Stimulated activated CD4-positive, alpha-beta T cell treated with anti-CD3 and anti-CD28 coated beads, Interleukin-4, amount 100 ng/mL, for 1 hour (primary cell): ENCODE measurements at places on chromosomes 16 and 17.

DNA sequence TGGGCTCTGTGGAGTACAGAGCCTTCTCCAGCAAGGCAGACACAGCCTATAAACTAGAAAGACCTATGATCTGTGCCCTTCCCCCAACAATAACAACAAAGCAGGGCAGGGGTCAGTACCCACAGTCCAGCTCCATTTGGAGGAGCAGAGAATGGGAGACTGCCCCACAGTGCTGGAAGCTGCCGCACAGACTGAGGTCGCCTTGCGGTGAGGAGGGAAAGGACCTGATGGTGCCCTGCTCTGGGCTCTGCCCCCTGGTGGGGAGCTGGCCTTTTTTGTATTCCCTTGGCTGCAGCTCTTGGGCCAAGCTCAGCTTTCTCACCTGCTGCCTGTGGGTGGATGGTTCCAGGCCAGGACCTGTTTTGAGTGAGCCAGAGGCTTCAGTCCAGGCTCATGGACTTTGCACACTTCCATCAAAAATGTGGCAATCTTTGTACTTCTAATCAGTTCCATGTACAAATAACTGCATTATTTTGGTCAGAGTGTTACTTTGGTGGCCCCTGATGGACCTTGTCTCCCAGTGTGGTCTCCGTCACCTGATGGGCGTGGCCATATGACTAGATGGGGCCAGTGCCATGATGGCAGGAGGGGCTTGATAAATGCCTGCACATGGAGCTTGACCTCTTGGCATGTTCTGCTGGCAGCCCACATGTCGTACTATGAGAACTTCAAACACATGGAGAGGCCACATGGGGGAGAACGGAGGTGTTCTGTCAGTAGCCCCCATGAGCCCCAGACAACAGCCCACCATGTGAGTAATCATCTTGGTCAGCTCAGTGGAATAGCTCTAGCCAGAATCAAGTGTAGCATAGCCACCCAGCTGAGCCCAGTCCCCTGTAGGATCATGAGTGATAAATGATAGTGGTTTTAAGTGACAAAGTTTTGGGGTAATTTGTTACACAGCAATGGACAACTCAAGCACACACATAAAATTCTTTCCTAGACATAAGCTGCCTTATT, 24.2 kb downstream of the B9D1 start:
- peak; percentile 65 for DNase-seq

DNA sequence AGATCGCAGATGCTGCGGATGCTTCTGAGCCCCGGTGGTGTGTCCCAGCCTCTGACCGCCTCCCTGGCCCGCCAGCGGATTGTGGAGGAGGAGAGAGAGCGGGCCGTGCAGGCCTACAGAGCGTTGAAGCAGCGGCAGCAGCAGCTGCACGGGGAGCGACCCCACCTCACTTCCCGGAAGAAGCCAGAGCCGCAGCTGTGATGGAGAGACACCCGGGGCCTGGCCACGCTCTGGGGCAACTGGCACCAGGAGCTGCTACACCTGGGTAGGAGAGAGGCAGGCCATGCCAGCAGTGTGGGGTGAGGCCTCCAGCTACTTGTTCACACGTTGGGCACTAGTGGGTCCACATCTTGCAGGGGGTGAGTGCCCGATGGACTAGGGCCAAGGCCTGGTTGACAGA, 6.0 kb downstream of the CCDC137 start:
- DNase-seq = no peak

DNA sequence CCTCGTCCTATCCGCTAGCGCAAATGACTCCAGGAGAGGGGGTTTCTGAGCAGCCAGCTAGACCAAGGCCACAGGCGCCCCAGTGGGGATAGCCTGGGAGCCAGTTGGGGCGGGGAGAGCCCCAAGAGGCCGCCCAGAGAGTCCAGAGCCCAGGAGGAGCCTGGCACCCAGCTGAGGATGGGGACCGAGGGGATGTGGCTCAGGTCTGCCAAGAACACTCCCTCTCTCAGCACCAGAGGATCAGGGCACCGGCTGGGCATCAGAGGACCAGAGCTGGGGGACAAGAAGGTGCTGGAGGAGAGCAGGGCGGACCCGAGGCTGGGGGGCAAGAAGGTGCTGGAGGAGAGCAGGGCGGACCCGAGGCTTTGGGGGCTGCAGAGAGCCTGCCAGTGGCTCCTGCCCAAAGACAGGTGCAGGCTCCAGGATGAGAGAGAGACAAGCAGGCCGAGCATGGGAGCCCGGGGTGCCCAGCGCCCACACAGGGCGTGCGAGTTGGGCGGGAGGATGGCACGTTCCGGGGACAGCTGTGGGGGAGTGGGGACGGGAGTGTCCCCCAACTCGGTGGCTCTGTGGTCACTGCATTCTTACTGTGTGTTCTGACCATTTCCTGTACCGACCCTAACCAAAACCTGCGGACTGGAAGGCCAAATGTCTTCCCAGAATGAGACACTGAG, 39.4 kb downstream of the TIMM22 start:
- no peak for DNase-seq

DNA sequence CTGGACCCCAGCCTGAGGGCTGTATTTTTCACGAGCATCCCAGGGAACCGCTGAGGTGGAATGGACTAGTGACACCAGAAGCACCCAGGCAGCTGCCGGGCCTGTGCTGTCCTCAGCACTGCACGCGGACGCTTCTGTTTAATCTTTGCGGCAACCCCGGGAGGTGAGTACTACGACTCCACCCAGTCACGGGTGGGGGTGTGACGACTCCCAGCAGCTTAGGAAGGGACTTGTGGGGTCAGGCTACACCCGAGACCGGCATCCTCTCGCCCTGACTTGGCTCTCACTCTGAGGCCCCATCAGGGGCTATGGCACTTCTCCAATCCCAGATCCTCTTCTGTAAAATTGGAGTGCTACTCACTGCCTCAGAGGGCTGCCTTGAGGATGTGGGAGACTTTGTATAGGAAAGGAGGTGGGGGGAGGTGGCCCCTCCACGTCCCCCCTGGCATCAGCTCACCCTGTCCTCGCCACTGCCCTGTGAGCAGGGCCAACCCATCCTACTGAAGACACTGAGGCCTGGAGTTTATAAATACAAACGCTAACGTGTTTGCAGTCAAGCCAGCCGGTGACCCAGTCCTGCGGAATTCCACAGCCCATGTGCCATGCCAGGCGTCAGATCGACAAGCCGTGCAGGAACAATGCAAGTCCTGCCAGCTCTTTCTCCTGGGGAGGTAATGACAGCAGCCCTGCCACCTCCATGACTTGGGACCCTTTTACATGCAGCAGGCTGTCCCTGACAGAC, 44.4 kb downstream of the PPL start:
- no peak for DNase-seq

DNA sequence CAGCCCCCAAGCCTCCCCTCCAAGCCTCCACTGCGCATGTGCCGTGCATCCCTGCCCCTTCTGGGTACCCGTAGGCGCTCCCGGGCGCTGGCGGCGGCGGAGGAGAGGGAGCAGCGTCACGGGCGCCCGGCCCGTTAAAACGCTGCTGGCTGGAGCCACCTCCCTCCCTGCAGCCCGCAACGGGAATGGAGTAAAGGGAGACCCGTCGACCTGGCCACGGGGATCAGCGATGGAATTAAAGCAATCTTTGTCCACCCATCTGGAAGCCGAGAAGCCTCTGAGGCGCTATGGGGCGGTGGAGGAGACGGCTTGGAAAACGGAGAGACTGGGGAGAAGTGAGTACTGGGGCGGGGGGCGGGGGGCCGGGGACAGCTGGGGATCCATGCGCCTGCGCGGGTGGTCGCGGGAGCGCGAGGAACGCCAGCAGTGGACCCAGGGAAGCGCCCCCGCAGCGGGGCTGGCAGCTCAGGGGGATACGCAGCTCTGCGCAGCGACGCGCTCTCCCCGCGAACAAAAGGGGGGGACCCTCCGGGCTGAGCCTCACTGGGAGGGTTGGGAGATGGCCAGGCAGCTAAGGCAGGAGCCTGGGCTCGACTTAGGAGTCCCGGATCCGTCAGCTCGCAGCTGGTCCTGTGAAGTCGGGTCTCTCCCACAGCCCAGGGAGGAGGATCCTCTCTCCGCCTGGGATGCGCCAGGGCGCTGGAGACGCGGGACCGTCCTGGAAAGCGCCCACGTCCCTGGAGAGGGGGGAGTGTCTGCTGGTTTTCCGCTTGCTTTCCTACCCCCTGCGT, at the start of gene BMERB1:
BMERB1 (plus strand) TSS at position 164 of the 791 bp plus-strand sequence; CDS start at position 230, 66 bp downstream.
- DNase-seq = peak; percentile 69

- no peak for DNase-seq
These were observed 83.0 kb downstream of the EMP2 start for GRCh38 chr16:10497132-10498101.

DNA sequence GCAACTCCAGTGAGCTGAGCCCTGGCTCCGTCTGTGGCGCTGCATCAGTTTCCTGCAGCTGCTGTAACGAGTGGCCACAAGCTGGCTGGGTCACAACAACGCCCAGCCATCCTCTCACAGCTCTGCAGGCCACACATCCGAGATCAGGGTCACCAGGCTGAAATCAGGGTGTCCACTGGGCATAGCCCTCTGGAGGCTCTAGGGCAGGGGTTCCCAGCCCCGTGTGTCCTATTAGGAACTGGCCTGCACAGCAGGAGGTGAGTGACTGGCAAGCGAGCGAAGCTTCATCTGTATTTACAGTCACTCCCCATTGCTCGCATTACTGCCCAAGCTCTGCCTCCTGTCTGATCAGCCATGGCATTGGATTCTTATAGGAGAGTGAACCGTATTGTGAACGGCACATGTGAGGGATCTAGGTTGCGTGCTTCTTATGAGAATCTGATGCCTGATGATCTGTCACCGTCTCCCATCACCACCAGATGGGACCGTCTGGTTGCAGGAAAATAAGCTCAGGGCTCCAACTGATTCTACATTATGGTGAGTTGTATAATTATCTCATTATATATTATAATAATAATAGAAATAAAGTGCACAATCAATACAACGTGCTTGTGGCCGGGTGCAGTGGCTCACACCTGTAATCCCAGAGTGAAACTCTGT, 176.5 kb downstream of the SEC14L1 start:
- DNase-seq = no peak

GRCh38 chr16:66845791-66846221, 1.6 kb downstream of the CA7 start:
- DNase-seq = no peak

DNA sequence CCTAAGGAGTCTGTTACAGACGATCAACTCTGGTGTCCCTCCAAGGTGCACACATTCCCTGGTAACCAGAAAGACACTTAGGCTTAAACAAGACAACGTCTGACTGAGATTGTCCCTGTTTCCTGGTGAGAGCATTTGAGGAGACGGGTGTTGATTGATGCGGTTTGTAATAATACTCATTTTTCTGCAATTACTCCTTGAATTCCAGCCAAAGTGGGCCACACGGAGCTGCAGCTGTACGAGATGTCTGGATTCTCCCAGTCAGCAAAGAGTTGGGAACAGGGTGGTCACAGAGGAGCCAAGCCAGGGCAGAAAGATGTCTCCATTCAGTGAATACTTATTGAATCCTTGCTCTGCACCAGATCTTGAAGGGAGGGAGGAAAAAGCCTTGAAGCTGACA, 30.9 kb upstream of the CES5A start:
- DNase-seq = no peak

- DNase-seq = no peak
These were observed 426.6 kb downstream of the PMP22 start for GRCh38 chr17:14838567-14838966.

GRCh38 chr17:73492821-73493814, 151.1 kb downstream of the SDK2 start:
- DNase-seq = no peak

DNA sequence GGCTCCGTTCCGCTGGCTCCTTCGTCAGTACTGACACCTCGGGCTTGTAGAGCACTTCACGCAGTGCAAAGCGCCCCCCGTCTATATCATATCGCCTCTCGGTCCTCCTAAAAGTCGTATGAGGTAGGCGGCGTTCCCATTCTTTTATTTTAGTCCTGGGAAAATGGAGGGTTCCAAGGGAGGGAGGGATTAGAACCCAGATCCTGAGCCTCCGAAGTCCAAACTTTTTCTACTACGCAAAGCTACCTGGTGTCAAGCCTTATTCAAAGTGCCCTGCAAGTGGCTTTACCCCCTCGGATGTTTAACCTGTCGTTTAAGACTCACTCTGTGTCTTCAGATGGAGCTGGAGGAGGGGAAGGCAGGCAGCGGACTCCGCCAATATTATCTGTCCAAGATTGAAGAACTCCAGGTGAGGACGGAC, 348 bp upstream of the FTSJ3 start:
- no peak for DNase-seq

- DNase-seq = peak; percentile 17
These were observed 164.8 kb downstream of the HAPSTR1 start for GRCh38 chr16:9256196-9256595.

- DNase-seq = no peak
These were observed 8.1 kb downstream of the OR2C1 start for GRCh38 chr16:3363793-3364192.

GRCh38 chr16:55120408-55120807, 189.7 kb downstream of the IRX5 start:
- DNase-seq = no peak

GRCh38 chr17:71371809-71372208, 749.0 kb upstream of the SOX9 start:
- DNase-seq = no peak

GRCh38 chr16:80587071-80587470, 46.3 kb downstream of the DYNLRB2 start:
- DNase-seq = no peak

DNA sequence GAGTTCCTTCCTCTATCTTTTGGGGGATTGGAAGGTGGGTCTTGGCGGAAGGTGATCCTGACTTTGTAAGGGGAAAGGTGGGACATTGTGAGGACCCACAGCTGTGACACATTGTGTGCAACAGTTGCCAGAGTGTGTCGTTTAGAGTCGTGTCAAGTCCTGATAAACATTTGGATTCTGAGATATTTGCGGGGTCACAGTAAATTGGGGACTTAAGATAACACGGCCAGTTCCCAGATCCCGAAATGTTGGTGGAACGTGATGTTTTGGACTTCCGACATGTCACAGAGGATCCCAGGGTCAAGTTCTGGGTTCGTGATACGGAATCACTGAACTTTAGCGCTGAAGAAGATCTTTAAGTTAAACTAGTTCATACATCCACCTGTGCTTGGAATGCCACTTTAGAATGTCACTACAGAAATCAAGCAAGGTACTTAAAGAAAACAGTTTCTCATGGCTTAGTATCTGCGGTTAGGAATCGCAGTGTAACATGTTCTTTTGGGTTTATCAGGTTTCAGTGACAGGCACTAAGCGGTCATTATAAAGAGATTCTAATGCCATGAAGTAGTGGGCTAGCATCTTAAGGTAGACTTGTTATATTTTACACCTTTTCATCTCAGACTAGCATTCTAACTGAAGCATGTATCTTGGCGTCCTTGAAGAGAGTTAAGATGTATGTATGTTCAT, 815 bp downstream of the ATAD5 start:
- DNase-seq = no peak

- no peak for DNase-seq
These were observed 271.2 kb downstream of the NTN1 start for GRCh38 chr17:9292561-9292941.

- DNase-seq = no peak
These were observed 70.5 kb downstream of the MPRIP start for GRCh38 chr17:17112628-17113200.
